Inflammatory macrophage (primary cell): ENCODE measurements at places on chromosomes 5 and 9.

GRCh38 chr5:8813180-8813579 lies 732.7 kb downstream of the SEMA5A start:
- no peak for DNase-seq

GRCh38 chr9:33719581-33720374 lies 75.6 kb upstream of the PRSS3 start:
- DNase-seq = no peak

- no peak for DNase-seq
Measured at GRCh38 chr5:978693-979092, 29.9 kb upstream of the NKD2 start.

GRCh38 chr5:169701910-169702451 lies 64.9 kb downstream of the DOCK2 start:
- DNase-seq = no peak

DNA sequence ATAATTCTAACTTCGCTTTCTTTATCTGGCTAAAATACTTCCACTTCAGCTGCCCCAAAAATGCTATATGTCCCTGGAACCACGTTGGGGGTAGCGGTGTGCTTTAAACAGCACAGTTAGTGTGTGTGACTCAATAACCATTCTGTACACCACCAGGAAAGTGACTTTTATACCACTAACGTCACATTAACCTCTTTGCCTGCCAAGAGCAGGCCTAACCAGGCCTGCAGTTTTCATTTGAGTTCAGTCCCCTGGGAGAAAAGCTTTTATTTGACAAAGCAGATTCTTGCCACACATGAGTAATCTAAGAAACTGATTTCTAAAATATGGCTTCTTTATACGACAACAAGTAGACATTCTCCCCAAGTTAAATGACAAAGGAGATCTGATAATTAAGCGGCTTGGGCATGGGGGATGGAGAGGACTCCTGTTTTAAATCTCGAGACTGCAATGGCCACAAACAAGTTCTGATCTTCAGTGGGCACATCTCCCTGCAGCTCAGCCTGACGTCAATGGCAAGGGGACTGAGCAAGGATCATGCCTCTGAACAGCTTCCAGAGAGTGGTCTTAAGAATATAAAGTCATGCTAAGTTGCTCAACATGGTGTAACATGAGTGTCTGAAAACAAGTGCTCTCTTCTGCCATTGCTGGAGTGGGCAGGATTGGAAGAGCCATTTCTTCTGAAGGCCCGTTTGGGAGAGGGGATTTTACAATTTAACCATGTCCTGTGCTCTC lies 91.8 kb downstream of the GLIS3 start:
- DNase-seq = no peak

DNA sequence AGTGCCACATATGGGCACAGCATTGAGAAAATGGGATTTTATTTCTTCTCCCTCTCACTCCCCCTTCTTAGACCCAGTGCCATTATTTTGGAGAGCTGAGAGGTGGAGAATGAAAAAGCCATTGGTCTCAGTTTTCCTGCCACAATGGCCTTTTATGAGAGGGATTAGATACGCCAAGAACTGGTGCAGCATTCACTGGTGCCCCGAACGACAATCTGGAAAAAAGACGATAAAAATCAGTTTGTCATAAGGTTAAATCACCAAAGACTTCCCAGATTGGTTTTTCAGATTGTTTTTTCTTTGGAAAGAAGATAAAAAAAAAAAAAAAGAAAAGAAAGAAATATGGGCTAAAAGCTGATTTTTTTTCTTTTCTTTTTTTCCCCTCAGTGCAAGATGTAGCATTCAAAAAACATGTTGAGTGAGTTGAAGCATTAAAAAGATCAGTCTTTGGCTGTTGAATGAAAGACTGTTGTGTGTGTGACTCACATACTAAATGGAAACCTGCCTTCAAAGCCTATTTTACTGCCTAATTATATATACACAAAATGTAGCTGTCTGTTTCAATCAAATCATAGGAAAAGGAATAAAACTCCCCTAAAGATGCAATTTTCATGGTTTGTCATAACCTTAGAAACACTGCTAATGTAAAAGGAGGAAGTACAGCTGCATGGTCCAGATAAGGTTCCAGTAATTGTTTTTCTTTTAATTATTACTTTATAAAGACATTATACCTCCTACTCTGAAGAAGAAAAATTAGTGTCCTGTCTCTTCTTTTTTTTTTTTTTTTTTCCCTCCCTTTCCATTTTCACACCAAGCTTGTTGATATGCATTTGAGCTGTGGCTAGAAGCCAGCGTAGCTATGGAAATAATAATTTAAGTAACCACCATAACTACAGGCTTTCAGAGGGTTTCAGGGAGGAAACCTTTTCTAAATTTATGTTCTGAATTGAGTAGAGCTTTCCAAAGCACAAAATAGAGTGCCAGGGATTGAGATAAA lies 27.2 kb upstream of the ZNF608 start:
- no peak for DNase-seq

GRCh38 chr5:177100714-177101121 lies 14.0 kb downstream of the FGFR4 start:
- no peak for DNase-seq

DNA sequence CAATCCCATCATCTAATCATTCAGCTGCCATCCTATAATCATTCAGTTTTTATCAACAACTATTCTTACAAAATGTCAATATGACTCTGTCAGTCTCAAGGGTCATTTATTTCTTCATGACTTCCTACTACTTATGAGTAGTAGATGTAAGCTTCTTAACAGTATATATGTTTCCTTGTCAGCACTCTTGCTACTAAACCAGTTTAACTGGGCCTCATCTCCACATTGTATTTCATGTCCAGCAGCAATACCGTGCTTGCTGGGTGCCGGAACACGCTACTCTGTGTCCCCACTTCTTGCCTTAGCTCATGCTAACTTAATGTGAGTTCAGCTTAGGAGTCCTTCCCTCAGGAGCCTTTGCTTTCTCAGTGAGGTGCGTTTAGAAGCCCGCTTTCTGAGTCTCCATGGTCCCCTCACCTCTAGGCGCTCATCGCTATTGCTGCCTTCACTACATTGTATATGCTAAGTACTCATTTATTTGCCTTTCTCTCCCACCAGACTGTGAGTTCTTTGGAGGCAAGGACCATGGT lies 32.9 kb downstream of the ELL2 start:
- no peak for DNase-seq

DNA sequence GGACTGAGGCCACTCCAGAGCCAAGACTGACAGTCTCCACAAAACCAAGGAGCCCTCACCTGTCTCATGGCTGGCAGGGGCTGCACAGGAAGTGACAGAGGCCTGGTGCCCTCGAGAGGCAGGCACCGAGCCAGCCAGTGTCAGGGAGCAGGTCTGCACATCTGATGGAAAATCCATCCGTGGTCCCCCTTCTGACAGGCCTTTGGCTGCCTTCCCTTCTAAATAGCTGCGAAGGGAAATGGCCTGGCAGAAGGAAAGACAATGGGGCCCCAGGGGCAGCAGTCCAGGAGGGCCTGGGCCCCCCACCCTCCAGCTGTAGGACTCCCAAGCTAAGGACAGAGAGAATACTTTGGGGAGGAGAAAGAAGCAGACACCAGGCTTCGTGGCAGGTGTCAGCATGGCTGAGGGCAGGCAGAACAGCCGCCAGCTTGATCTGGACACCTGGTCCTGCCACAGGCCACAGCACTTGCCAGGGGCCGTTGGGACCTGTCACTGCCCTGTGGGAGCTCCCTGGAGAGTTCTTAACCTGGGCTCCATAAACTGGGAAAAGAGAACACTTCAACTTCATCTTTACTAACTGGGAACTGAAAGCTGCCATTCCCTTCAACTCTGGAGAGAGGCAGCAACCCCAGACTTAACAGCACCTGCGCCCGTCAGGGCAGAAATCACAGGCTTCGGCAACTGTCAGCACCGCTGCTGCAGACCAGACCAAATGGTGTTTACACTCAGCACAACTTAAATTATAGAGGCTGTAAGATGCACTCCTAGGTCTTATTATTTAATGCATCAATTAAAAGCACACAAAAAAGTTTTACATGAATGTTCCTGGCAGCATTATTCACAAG lies 22.0 kb downstream of the ADAMTS2 start:
- no peak for DNase-seq

- DNase-seq = no peak
Measured at GRCh38 chr5:96649251-96649662, 12.9 kb upstream of the CAST start.

DNA sequence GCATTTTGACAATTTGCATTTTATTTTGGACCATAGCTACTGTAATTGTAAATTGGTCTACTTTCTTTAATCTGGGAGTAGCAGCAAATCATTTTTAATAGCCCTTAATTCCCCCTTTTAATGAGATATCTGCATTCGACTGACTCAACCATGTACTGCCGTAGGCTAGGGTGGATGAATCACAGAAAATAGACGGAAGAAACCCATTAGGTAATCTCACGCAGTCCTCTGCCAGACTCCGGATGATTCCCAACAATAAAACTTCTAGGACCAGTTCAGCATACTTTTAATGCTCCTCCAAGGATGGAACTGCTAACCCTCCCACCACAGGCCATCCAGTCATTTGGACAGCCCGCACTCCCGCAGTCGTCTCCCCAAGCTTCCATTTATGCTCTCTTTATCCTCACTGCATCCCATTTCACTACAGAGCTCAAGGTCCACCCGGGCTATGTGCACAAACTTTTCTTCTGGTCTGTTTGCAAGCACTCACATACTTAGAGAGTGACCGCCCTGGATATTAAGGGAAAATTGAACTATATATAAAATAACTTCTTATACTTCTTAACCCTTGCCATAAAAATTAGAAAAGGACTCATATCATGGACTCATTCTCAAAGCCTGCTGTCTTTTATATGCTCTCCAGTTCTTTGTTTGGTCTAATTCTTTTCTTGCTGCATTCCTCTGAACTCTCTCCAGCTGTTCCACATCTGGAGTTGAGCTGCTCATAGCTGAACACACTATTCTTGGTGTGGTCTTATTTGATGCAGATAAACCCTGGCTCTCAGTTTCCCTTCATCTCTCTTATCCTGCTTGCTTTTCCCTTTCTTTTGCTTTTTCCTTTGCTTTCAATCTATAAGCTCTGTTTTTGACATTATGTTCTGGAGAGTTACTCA lies 326.6 kb downstream of the ARL15 start:
- DNase-seq = no peak

DNA sequence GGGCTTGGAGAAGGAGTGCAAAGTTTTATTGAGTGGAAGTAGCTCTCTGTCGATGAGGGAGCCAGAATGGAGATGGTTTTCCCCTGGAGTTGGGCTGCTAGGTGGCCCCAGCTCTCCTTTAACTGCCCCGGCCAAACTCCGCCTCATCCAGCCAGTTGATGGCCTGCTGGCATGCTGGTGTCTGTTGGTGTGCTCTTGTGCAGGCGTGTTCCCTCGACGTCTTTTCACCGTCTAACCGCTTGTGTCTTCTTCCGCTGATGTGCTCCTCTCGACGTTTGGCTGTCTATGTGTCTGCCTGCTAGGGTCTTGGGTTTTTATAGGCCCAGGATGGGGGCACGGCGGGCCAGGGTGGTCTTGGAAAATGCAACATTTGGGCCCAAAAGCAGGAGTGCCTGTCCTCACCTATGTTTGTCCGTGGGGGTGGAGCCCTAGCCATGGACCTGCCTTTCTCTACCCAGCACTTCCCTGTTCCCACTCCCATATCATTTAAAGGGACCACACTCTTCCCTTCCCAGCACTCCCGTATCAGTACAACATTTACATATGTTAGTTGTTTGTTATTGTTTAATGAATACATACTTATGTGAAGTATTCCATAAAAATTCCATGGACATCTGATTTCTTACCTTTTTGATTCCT lies 97.9 kb downstream of the CDC42SE2 start:
- no peak for DNase-seq

DNA sequence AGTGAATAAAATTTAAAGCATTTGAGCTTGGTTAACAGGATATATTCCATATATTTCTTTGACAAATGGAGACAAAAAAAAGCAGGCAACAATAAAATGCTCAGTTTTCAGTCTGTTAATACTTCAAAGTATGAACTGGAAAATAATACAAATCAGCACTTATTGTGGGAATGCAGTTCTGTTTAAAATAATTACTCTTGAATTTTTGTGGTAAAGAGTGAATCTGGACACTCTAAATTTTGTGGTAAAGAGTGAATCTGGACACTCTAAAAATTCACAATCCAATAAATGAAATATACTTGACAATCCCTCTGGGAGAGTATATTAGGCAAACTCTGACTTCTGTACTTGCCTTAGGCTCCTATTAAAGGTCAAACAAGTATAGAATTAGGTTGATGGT lies 141.9 kb upstream of the RASA1 start:
- DNase-seq = no peak

GRCh38 chr9:110257956-110258355 lies 1.6 kb upstream of the TXN start:
- DNase-seq = peak; percentile 31

DNA sequence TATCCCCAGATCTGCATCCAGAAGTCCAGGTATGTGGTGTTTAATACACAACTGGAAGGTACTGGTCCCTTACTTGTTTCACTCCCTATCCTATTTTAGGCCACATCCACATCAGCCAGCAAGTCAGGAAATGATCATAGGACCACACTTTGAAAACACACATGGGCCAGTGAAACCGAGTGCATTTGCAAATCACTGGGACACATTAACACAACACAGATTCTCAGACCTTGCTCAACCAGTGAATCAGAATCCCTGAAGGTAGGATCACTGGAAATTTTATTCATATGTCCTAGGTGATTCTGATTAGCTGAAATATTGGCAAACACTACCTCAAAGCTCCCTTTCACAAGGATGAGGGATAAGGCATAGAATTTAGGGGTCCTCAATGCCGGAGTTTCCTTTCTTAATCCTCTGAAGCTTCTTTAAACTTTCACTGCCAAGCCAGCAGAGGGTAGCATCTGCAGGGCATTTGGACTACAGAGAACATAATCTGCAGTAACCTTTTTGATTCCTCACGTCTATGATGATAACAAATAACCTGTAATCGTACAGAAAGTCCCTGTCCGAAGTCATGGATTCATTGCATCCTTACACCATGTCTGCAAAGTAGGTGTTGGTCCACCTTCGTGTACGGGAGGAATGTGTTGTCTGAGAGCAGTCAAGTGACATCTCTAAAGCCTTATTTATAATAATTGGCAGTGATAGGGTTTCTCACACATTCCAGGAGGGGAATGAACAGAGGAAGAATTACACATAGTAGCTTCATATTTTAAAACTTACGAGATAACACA lies 11.0 kb upstream of the ABLIM3 start:
- DNase-seq = no peak

DNA sequence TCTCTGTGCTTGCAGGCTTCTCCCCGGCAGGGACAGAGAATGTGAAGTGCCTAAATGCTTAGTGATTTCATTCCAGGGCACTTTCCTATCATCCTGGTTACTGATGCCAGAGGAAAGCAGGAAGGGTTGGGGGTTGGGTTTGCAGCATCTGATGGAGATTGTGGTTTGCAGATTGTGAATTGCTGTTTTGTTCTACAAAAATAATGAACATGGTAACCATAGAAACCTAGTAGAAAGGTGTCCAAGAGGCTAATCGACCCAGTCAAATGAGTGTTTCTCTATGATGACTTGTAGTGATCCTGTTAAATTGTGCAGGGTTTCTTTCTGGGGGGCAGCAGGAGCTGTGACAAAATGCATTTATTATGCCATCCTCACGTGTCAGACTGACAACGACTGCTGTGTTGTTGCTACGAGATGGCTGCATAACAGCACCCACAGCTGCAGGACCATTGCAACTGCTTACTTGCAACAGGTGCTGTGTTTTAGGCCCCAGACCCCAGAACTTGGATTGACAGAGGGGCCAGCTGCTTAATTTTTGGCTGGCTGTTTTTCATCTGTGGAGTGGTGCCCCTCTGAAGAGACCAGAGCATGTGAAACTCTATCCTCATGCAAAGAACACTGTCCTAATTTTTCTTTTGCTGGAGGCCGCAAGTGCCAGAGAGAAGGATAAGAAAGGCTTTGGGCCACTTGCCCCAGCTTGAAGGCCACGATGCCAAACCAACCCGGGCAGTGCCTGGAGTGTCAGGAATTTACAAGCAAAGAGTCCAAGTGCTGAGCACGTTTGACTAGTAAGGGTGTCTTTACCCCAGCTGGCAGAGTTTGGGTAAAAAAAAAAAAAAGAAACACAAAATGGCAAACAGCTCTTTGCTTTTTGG lies 397.8 kb downstream of the GADD45G start:
- no peak for DNase-seq
